ENCODE measurements at places on chromosomes 11 and 22.
A peak's percentile ranks its signal among the peaks of the same experiment; 100 is the strongest.

DNA sequence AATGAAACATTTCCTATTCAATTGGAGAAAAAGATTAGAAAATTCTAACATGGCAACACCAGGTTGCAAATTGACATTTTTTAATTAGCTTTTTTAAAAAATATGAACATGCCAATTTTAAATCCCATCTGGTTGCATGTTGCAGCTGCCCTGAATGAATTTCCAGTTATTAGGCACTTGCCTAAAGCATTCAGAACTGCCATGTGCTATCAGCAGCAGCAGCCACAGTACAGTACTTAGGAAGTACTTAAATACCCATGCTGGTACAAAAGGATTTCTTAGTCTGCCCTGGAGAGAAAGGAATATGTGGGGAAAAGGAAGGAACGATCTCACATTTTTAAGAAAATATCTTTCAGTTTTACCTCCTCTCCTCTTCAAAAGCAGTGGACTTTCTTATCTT lies 46.2 kb downstream of the FAM168A start:
- no peak for DNase-seq

DNA sequence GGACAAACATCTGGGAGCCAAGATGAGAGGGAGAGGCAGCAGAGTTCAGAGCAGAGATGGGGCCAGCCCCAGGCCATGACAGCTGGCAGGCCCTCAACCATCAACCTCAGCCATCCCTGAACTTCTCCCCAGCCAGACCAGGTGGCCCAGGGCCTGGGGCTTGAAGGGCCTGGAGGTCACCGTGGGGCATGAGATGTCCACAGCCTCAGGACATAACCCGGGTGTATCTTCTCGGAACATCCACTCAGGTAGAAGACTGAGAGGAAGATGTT lies 12.4 kb upstream of the SLC39A13 start:
- DNase-seq, result no peak

- no peak for DNase-seq
These were observed 13.3 kb downstream of the RSPH14 start for GRCh38 chr22:23128269-23129108.

DNA sequence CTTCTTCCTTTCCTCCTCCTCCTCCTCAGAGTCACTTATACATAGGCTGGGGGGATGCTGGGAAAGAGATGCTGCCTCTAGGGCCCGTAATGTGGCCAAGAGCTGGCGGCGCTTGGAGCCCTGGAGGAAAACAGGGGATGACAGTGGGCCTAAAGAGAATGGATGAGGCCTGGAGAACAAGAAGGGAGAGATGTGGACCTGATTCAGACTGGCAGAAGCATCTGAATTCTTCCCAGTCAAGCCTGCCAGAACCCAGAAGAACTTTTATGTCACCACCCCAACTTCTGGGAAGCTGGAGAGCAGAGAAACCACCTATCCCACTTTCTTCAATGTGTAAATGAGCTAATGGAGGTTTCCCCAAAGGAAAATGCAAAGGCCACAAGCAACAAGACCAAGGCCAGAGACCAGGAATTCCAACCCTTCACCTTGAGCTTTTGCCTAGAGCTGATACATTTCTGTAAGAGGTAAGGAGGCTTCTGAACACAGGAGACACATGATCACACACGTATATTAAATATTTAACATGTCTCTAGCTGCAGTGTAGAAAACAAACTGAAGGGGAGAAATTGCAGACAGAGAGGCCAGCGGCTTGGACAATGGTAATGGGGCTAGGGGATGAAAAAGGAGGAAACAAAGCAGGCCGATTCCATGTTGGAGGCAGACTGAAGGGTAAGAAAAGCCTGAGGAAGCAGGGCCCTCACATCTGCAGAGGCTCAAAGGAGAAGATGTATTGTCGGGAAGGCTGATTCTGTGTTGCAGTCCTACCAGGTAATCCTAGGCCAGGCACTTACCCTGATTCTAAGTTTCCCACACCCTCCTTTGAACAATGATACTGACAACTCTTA lies 1.1 kb downstream of the RRP8 start:
- DNase-seq, result no peak

DNA sequence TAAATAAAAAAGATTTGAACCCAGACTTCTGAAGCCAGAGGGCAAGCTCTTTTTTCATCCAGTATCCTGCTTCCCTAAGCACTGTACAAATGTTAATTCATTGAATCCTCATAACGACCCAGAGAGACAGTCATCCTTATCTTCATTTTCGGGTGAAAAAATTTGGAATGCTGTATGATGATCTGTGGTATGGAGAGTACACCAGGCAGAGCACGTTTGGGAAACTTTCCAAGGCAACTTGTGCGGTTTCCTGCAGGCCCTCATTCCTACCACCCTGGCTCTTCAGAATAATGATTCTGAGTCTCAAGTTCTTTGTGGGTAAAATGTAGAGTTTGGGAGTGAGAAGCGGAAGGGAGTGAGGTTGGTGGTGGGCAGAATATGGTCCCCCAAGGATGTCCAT lies 177.9 kb upstream of the CADM1 start:
- DNase-seq, result no peak

GRCh38 chr11:118899706-118900360 lies 16.1 kb downstream of the CXCR5 start:
- DNase-seq, result no peak

- no peak for DNase-seq
These were observed 249.3 kb downstream of the DDX10 start for GRCh38 chr11:108914211-108914610.

GRCh38 chr11:61404641-61405040 lies 12.3 kb downstream of the TMEM216 start:
- DNase-seq, result no peak

GRCh38 chr11:46049325-46049897 lies 71.8 kb downstream of the PHF21A start:
- DNase-seq, result no peak

GRCh38 chr22:50737728-50738648 lies at the start of gene ACR:
Gene ACR (plus strand): TSS chr22:50738204. CDS start chr22:50738236, 32 bp downstream.
- no peak for DNase-seq

DNA sequence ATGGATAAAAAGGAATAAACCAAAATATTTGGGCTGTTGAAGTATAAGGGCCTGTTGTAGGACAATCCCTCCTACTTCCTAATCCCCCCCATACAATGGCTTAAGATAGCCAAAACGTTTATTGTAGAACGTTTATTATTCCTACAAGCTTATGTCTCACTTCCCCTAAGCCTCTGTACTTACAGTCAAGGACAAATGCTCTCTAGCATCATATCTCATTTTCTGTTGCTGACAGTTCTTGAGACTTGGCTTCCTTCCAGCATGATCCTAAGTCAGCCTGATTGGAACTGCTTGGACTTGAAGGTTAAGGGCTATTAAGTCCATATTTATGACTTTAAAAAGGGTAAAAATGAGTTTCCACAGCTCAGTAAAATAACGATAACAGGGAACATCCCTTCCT lies 8.8 kb downstream of the MISFA start:
- no peak for DNase-seq

DNA sequence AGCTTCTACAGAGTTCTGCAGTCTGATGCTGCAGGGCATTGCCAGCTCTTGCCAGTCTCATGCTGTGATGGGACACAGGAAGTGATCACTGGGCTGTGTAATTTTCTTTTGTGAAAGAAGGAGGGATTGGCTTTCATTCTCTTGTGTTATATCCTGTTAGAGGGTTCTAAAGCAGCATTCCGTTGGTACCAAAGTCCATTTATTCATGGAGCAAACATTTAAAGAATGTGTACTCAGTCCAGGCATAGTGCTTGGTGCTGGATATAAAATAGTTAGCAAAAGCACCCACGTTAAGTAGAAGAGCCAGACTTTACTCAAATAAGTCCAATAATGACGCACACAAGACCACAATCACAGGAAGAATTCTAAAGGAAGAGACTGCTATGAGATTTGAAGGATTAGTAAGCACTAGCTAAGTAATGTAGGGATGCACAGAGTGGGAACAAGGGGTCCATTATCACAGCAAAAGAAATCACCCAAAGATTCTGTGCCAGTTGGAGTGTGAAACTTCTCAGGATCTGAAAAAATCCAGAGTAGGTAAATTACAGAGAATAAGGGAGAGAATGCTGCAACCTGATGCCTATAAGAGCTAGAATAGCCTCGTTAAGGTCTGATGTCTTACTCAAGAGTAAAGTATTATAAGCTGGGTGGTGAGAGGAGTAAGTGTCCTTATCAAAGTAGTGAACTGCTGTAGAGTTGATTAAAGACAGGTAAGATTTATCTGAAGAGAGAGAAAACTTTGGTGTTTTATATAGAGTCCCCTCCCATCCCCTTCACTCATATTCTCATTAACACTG lies 728.3 kb downstream of the METTL15 start:
- DNase-seq, result no peak

GRCh38 chr11:44573333-44573732 lies 7.9 kb downstream of the CD82 start:
- DNase-seq, result no peak

GRCh38 chr22:37570661-37570976 lies 9.3 kb downstream of the LGALS2 start:
- no peak for DNase-seq

DNA sequence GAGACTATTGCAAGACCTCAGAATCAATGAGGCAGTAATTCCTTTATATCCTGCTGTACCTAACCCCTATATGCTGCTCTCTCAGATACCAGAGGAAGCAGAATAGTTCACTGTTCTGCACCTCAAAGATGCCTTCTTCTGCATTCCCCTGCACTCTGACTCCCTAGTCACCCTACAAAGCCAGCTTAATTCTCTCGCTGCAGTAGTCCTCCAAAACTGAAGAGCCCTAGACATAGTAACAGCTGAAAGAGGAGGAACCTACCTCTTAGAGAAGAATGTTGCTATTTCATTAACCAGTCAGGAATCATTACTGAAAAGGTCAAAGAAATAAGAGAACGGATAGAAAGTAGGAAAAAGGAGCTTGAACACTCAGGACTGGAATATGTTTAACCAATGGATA lies 49.3 kb downstream of the PRSS23 start:
- DNase-seq, result no peak

- DNase-seq, result no peak
These were observed 51.6 kb upstream of the TTLL12 start for GRCh38 chr22:43238526-43239006.

- no peak for DNase-seq
These were observed 82.9 kb downstream of the FAM83F start for GRCh38 chr22:40077646-40078016.

DNA sequence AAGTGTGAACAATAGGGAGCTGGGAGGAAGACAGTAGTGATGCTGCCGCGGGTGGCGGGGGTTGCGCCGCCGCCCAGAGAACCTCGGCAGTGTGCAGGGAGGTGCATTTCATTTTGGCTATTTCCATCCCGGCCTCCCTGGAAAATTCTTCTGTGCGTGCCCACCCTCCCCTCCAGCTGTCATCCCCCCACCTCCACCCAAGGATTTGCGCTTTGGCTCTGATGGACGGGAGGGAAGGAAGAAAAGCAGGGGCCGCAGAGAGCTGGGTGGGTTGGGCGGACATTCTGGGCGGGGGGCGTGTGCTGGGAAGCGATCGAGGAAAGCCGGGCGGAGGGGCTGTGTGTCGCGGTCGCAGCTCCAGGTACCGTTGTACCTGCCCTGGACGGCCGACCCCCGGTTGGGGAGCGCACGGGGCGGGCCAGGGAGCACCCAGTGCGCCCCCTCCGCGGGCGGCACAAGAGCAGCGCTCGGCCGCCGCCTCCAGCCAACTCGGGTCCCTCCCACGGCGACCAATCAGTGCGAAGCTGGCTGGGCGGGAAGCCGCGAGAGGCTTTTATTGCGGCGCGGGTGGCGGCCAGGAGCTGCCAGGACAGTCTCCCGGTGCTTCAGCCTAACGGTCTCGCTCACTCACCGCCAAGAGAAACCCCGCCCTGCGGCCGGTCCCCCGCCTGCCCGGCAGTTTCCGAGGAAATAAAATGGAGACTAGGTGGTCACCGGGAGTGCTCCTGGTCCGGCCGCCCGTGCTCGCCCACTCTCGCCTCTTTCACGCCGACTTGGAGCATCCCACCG lies 1.6 kb downstream of the NCAM1 start:
- peak; percentile 15 for DNase-seq

- no peak for DNase-seq
These were observed 125.7 kb downstream of the WT1 start for GRCh38 chr11:32309530-32310213.

GRCh38 chr11:120065876-120066275 lies 72.0 kb downstream of the TRIM29 start:
- DNase-seq, result no peak

GRCh38 chr11:32430568-32431381 lies 4.6 kb downstream of the WT1 start:
- DNase-seq, result no peak

DNA sequence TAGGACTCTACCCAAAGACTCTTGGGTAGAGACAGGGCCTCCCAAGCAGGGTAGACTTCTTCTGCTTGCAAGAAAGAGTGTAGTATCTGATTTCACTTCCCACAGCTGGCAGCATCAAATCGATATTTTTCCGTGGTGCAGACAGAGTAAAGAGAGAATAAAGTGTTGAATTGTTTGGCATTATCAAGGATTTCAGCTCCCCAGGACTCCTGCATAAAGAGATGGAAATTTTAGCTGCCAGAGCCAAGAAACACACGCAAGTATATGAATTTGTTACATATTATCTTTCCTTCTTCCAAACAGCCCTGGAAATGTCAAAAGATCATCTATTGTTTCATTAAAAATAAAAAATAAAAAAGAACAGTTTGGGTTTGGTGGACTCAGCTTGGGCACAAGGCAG lies 136.8 kb downstream of the PKNOX2 start:
- DNase-seq, result no peak

GRCh38 chr11:111836721-111837120 lies 34.7 kb downstream of the ALG9 start:
- DNase-seq, result no peak

DNA sequence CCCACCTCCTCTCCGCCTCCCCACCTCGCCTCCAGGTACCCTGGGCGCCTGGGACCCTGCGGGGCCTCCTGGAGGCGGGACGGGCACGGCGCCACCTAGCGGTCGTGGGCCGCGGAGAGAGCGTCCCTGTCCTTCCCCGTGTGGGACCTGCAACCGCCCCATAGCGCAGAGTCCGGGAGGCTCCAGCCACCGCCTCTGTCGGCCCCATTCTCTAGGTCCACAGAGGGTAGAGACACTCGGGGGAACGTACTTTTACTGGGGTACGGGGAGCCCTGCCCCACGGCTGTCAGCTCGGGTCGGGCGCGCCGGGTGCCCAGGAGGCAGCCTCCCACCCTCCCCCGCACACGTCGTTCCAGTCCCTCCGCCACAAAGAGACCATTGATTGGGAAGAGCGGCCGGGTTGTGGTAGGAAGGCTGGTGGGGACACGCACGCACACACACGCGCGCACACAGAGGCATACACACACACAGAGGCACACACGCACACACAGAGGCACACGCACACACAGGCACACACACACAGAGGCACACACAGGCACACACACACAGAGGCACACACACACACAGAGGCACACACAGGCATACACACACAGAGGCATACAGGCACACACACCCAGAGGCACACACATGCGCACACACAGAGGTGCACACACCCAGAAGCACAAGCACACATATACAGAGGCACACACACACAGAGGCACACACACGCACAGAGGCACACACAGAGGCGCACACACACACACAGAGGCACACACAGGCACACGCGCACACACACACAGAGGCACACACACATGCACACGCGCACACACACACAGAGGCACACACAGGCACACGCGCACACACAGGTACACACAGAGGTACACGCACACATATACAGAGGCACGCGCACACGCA lies 12.6 kb upstream of the NECTIN1 start:
- no peak for DNase-seq

All from iPS DF 19.7 (cell line).